ENCODE measurements at places on chromosomes 1 and 21.

GRCh38 chr1:38207275-38207674 is 160.7 kb upstream of the POU3F1 start:
- DNase-seq, result no peak

GRCh38 chr1:197302775-197303174 is 34.7 kb downstream of the CRB1 start:
- no peak for DNase-seq

DNA sequence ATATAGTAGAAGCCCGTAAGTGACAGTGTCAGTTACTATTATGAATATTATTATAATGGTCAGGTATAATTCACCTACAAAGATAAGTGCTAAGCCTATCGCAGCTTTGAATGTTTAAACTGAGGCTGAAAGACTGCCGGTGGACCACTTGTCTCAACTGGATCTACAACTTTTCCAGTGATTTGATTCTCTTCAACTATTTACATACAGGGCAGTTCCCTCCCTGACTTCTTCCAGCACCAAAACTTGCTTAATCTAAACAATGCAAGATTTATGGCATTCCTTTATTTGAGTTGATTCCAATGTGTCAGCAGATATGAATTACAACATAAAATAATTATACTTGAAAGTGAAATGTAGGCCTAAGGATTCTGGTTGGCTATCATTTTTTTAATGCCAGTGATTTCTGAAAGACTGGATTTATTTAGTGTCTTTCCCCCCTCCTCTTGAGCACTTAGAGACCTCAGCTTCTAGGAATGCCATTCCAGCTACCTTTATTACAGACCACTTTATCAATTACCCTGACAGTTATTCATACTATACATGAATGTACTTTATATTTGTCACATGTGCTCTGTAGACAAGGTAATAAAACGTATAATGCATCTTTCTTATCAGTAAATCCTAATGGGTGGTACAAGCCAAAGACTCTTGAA is 153.3 kb upstream of the C8B start:
- no peak for DNase-seq

DNA sequence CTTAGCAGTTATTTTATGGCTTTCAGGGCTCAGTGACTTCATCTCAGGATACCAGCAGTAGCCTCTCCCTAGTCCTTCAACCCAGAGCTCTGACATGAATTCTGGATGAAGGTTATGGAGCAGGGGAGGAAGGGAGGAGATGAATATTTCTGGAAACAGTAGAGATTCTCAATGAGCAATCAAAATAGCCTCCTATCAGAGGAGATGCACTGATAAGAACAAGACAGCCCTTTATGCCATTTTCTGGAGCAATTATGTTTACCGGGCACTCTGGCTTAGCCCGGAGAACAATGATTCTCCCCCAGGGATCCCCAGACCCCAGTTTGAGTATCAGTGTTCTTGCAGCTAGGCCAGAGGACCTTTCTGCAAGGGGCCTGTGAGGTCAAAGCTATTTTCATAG is 37.9 kb upstream of the EDARADD start:
- DNase-seq, result no peak

DNA sequence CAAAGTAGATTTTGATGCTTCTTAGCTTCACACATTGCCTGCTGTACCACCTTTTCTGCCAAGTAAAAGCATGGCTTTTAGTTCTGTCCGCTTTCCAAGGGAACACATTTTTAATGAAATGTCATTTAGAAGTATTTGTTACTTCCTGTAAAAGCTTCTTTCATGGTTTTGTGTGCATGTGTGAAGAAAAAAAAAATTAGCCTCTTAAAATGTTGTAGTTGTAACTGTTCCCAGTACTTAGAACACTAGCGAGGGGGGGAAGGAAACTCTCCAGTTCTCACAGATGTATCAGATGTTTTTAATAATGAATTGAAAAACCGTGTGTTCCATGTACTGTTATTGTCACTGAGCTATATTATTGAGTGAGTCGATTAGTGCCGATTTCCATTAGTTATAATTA is 568.3 kb upstream of the ADGRL2 start:
- DNase-seq, result no peak

GRCh38 chr21:38619480-38619879 is 121.2 kb upstream of the ERG start:
- DNase-seq, result no peak

- DNase-seq, result no peak
These were observed 65.6 kb downstream of the PCBP3 start for GRCh38 chr21:45709173-45709572.

DNA sequence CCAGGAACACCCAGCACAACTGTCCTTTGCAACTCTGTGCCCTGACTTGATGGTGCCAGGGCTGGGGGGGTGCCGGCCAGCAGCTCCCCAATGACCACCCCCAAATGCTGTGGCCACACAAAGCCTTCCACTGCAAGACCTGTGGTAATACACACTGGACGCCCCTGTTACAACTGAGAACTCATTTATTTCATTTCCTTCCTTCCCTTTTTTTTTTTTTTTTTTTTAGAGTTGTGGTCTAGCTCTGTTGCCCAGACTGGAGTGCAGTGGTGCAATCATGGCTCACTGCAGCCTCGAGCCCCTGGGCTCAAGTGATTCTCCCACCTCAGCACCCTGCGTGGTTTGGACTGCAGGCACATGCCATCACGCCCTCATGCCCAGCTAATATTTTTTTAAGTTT is 25.2 kb downstream of the TP73 start:
- DNase-seq, result no peak

DNA sequence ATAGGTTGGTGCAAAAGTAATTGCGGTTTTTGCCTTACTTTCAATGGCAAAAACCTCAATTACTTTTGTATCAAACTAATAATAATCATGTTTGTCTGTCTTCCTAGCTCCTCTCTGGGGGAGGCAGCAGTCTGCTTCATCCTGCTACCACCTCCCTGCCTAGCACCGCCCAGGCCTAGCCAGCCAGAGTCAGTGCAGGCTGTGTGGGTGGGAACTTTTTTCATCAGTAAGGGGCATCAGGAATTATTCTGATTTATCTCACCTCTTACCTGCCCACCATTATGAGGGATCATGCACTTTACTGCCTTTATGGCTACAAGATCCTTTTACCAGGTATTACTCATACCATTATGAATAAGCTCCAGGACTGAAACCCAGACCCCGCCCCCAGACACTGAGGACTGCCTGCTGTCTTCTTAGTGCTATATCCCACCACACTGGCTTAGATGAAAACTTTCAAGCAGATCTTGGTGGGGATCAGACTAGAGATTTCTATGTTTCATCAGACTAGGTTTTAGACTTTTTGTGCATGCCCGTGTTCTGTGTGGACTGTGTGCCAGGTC is 116.4 kb downstream of the PBX1 start:
- DNase-seq, result no peak

DNA sequence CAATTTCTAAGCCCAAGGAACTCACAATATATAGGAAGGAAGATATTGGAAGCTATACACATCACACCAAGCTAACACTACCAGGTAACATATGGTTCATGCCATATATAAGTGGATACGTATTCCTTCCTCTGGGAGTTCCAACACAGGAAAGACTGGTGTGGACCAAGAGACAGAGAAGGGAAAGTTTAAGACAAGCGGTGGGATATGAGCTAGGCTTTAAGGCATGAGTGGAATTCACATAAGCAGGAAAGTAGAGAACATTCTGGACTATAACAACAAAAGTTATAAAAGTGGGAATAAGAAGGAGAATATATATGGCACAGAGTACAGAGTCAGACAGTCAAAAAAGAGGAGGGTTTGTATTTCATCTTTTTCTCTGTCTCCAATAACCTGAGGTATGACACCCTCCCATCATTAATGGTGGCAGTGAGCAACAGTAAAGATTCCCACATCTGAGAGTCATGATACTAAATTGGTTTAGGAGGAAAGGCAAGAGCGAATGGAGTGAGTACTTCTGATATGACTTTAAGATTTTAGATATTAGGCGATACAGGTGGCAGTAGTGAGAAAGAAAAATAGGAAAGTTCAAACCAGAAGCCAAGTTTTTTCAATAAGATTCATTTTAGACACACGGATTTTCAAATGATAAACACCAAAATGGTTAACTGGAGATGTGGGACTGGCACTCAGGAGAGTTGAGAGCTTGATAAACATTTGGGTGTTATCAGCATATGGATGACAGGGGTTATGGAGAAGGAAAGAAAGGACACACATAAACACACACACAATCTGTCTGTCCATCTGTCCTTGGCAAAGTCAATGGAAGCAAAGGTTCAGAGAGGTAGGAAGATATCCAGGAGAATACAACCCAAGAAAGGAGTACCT is 87.4 kb upstream of the TTC39A start:
- no peak for DNase-seq

DNA sequence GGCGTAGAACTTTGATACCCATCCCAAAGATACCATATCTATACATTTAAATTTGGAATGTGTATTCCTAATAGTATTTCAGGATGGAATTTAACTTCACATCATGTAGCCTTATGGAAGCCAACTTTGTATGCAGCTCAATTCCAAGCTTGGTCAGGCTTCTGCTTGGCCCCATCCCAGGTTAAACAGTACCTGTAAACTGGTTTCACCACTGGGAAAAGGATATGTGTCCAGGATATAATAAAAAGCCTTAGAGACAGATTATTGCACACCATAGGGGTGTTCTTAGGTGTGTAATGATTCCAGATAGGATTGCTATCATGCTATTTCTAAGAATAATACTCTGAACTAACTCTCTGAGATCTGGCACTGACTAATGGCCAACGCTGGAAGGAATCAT is 28.1 kb downstream of the ADAM30 start:
- no peak for DNase-seq

DNA sequence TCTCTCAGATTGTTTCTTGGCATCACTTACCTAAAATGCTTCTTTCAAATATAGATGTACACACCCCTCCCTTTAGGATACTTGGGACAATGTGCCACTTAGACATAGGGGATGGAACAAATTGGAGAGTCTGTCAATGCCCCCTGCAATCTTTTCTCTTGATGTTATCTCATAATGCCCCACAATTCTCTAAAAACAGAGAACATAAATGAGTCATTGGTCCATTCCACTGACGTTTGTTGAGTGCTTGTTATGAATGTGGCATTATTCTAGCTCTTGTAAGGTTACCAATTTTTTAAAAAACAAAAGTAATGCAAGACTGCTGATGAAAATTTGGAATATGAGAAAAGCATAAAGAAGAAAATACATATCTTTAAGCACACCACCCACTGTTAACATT is 5.6 kb upstream of the SMIM11 start:
- no peak for DNase-seq

GRCh38 chr1:67060811-67061218 is 6.9 kb upstream of the SLC35D1 start:
- DNase-seq, result no peak

DNA sequence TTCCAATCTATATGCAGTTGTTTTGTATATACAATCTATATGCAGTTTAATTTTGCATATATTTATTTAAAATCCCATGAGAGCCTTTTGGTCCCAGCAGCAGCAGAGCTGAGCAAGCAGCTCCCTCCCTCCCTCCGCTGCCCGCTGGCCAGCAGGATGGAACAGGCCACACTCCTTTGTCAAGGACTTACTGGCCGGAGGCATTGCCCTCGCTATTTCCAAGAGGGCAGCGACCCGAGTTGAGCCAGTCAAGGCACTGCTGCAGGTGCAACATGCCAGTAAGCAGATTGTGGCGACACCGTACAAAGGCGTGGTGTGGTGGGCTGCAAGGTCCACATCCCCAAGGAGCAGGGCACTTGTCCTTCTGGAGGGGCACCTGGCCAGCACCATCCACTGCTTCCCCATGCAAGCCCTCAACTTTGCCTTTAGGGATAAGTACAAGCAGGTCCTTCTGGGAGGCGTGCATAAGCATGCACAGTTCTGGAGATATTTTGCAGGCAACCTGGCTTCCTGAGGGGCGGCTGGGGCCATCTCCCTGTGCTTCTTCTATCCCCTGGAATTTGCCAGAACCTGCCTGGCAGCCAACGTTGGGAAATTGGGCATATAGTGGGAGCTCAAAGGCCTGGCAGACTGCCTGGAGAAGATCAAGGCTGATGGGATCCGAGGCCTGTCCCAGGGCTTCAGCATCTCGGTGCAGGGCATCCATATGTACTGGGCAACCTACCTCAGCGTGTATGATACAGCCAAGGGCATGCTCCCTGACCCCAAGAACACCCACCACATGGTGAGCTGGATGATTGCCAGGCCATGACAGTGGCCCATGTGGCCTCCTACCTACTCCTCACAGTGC is 92.2 kb downstream of the OSBPL9 start:
- no peak for DNase-seq

DNA sequence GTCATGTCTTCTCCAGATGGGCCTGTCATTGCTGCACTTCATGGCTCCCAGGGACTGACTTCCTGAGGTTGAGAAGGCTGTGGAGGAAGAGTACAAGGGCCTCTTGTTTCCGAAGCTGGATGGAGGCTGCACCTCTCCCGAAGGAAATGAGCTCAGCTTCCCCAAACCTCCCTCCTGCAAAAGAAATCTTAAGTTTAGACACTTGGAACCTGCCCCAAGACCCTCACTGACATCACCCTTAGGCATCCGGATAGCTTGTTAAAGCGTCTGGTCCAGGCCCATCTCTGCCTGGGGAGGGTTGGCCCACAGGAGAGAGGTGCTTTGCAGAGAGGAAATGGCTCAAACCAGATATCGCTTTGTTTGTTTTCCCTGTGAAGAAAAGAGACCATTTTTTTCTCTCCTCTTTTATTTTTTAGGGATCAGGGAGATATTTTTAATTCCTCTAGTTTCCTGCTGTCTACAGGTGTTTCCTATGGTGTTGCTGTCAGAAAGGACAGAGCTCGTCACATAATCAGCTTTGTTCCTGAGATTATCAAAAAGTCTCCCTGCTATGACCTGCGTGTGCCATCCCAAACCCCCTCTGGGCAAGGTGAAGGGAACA is 25.0 kb downstream of the RCSD1 start:
- DNase-seq, result no peak

GRCh38 chr21:37862536-37862935 is 53.7 kb downstream of the KCNJ6 start:
- DNase-seq, result no peak

DNA sequence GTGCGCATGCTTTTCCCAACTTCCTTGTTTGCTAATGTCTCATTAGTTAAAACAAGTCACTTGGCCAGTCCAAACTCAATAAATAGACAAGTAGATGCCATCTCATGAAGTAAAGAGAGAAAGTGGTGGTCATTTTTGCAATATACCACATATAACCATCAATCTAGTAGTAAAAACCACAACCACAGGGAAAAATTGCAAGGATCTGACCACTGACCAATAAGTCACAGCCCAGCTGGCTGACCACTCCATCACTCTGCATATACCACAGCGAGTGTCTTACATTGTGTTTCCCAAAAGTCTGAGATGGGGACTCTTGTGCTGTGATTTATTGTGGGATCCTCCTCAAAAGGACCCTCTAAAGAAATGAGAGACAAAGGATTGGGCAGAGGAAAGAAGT is 76.0 kb downstream of the FH start:
- no peak for DNase-seq

- DNase-seq, result no peak
These were observed 21.6 kb downstream of the TCEA3 start for GRCh38 chr1:23403038-23403336.

- DNase-seq, result no peak
These were observed 63.6 kb downstream of the CDK18 start for GRCh38 chr1:205568135-205568468.

GRCh38 chr1:81802707-81803430 is 2.1 kb downstream of the ADGRL2 start:
- DNase-seq, result no peak

- DNase-seq, result no peak
These were observed 19.7 kb upstream of the ZBTB40 start for GRCh38 chr1:22431965-22432364.
